Fibroblast of lung (primary cell): ENCODE measurements at places on chromosomes 3 and 15.

DNA sequence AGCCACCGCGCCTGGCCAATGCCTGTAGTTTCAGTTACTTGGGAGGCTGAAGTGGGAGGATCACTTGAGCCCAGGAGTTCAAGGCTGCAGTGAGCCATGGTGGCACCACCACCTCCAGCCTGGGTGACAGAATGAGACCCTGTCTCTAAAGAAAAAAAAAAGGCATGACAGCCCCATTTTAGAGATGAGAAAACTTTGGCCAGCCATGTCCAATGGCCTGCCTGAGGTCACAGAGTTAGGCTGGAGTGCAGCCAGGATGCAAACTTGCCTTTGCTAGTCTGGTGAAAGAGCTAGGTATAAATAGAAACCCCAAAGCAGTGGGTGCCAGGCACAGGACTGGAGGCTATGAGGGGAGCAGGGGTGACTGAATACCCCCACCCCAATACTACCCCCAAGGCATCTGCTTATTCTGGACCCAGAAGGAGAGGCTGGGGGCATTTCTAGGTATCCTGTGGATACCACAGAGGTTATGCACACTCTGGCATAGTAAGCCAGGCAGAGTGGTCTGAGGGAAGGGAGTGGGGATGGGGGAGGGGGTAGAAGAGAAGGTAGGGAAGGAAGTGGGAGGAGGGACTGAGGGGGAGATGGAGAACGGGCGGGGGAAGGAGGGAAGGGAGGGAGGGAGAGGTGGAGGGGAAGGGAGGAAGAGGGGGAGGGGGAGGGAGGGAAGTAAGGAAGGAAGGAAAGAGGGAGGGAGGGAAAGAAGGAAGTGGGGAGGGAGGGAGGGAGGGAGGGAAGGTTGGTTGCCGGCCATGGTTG is 16.2 kb upstream of the C15orf39 start:
- no peak for DNase-seq

DNA sequence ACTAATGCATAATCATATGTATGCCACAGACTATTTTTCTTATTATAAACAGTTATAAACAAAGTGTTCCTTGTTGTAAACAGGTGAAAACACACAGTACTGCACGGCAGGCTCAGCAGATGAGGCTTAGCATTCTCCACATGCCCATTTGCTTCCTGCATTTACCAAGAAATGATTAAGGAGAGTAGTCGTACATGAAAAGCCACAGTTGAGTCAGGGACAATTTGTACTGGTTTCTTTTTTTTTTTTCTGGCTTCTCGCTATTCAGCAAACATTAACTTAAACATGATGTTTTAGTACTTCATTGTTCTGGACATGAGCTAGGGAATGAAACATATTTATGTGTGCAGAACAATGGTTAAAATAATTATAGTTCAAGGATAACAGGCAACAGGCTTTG is 63.4 kb downstream of the GHSR start:
- no peak for DNase-seq

GRCh38 chr3:181692311-181693145 is 19.2 kb upstream of the SOX2 start:
- no peak for DNase-seq

GRCh38 chr3:52554026-52554755 is 17.8 kb downstream of the UQCC5 start:
- no peak for DNase-seq

GRCh38 chr15:98596131-98596530 is 52.2 kb upstream of the IGF1R start:
- DNase-seq, result no peak

DNA sequence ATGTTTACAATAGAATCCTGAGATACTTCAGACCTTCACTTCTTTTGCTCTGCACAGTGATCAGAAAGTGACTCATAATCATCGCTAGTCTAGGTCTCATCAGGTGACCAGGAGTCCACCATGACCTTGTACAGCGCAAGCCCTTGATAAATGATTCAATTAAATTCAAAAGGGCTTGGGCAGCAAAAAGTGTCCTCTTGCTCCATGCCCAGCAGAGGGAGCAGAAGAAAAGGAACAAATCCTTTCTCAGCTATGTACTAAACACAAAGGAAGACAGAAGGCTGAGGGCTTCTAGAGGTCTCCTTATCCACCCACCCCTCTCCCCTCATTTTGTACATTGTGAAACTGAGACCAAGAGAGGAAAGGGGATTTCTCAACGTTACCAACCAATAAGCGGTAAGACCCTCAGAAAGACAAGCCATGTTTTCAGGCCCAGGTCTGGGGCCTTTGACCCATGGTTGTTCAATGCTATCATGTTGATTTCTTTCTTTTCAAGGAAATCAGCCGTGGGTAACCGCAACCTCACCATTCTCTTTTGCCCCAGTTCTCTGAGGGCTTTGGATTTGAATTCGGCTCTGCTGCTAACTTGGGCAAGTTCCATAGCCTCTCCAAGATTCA is 74.8 kb downstream of the AQP9 start:
- peak; percentile 58 for DNase-seq

DNA sequence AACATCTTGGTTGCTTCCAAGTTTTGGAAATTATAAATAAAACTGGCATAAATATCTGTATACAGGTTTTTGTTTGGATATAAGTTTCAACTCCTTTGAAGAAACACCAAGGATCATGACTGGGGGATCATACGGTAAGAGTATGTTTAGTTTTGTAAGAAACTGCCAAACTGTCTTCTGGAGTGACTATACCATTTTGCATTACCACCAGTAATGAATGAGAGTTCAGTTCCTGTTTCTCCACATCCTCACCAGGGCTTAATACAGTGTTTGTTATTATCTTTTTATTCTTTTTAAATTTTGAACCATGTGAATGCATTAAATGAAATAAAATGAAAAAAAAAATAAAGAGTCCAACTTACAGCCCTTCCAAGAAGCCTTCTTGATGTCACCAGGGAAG is 3.7 kb upstream of the ANKUB1 start:
- no peak for DNase-seq

GRCh38 chr3:129514563-129514962 is 13.9 kb upstream of the RHO start:
- no peak for DNase-seq

- peak; percentile 25 for DNase-seq
Measured at GRCh38 chr3:173465112-173465511, 67.6 kb downstream of the NLGN1 start.
